Lower leg skin (tissue), 4 donors: ENCODE measurements at places on chromosomes 2 and 18.

DNA sequence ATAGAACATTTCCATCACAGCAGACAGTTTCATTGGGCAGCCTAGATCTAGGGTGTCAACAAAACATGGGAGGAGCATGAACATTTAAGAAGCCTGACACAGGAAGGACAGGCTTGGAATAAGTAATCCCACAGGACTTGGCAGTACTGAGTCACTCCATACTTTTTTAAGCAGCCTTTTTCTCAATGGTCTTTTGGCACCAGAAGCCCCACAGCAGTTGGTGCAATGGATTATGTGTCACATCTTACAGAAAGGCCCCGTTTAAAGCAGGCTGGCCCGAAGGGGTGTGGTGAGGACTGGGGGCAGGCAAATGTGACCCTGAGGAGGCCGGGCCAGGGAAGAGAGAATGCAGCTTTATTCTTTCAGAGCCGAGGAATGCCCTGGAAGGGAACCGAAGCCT, 26.6 kb downstream of the SPTBN1 start:
- peak; percentile 88 for DNase-seq

GRCh38 chr2:18124116-18124835, 245.8 kb downstream of the KCNS3 start:
- DNase-seq: no peak

DNA sequence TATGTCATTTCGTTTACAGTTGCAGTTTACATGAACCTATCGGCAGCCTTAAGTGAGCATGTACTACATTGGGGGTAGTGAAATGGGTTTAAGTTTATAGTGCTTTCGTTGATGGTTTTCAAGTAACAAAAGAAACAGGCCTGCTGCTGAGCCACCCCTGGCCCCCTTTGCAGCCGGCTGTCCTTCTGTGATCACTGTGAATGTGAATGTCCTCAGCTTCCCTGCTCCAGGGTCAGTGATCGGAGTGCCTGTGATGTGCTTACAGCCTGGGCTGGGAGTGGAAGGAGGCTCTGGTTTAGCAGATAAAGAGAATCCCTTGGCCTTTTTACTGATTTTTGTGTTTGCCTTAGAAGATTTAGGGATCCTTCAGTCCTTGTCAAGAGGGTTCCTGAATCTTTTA, 154.2 kb downstream of the FAM210A start:
- peak; percentile 14 for DNase-seq

DNA sequence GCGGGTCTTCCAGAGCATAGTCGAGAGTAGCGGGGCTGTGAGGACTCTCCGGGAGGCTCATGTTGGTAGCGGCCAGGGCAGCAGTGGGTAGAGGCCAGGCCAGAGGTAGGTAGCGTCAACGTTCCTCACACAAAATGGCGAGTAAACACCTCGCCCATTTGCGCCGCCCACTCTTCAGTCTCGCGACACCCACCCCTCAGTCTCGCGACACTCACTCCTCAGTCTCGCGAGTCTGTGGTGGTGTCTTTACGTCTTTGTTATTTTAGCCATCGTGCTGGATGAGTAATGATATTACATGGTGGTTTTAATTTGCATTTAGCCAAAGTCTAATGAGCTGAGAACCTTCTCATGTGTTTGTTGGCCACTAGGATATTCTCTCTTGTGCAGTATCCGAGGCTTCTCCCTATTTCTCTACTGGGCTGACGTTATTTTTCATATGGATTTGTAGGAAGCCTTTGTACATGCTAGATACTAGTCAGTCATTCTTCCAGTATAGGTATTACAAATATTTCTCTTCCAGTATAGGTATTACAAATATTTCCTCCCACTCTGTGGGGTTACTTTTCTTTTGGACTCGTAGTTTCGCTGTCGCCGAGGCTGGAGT, at the start of gene TSPYL6:
Gene TSPYL6 (minus strand): TSS at position 139 of the 604 bp plus-strand sequence. CDS start 78 bp downstream, at position 61.
- DNase-seq: no peak

GRCh38 chr2:189002079-189002478, 27.9 kb downstream of the COL3A1 start:
- no peak for DNase-seq

- no peak for DNase-seq
These were observed 6.8 kb upstream of the SLC1A4 start for GRCh38 chr2:64982311-64982857.

DNA sequence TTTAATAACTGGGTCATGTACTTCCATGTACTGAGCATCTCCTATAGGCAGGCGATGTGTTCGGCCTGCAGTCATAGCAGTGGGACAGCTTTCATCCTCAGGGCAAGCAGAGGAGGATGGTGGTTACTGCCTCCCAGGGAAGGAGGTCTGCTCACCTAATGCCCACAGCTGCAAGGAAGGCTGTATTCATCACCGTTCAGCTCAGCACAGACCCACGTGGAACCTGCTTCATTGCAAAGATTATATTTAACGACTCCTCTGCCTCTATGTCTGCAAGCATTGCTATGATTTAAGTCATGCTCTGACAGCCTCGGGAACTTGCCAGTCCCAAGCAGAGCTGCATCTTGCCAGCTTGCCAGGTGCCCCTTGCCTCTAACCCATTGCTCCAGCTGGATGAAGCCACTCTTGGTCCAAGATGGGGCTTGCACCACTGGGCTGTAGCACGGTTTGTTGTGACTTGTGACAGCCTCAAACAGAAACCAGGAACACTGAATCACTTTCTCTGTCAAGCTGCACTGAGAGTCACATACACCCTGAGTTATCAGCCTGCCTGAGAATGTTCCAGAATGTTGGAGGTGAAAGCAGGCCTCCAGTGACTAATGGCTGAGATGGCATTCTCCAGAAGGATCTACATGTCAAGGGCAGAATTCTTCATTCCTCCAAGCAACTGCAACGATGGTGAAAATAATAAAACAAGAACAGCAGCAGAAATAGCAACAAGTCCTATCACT, 651.1 kb upstream of the ID2 start:
- DNase-seq: no peak

GRCh38 chr2:9552219-9553178, 3.1 kb downstream of the ADAM17 start:
- DNase-seq: no peak

GRCh38 chr2:204306667-204307066, 238.6 kb upstream of the PARD3B start:
- DNase-seq: no peak

DNA sequence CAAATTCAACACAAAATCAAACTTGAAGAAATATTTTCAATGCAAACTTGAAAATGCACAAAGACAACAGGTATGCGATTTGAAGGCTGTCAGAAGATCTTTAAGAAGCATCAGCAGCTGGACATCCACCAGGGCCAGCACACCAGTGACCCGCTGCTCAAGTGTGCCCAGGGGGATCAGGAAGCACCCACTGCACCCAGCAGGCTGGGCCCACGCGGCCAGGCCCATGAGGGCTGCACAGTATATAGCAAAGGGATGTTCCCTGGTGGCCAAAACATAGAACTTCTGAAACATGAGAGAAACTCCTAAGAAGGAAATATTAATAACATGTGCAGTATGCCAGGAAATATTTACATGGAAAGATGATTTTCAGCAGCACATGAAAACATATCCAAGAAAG, 25.0 kb downstream of the WDFY1 start:
- DNase-seq: no peak

GRCh38 chr2:98530114-98530513, 78.2 kb downstream of the COA5 start:
- no peak for DNase-seq

DNA sequence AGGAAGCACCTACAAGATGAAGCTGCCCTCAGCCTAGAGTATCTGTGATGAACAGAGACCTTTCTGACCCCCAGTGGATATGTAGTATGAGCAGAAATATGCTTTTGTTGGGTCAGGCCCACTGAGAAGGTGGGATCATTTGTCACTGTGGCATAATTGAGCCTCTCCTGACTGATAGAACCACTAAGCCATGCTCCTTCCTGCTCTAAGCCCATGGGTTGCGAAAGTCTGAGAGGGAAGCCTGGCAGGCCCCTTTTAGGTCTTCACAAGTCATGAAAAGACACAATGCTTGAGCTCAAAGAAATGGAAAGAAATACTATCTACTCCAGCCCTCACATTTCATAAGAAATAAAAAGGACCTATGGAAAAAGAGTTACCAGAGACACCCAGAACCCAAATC, 127.7 kb downstream of the TNS1 start:
- no peak for DNase-seq

DNA sequence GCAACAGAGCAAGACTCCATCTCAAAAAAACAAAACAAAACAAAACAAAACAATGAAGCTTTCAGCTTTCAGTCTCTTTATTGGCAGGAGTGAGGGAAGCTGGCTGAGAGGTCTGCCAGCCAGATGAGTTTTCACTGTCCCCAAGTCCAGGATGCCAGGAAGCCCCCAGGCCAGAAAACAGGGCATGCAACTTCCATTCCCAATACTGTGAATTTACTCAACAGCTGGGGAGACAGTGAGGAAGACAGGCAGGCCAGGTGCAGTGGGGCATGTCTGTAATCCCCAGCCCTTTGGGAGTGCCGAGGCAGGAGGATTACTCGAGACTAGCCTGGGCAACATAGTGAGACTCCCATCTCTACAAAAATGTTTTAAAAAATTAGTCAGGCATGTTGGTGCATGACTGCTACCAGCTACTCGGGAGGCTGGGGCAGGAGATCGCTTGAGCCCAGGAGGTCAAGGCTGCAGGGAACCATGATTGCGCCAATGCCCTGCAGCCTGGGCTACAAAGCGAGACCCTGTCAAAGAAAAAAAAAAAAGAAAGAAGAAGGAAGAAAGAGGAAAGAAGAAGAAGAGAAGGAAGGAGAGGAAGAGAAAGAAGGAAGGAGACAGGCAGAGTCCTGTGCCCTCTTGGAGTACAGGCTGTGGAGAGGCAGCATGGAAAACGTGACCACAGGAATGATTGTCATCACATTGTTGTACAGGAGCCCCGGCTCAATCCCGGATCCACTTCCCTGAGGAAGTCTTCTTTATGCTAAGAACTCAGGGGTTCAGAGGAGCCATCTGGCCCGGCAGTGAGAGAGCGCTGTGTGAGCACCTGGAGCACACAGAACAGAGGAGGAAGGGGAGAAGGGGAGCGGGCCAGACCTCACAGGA, 29.2 kb upstream of the POMC start:
- DNase-seq: no peak

GRCh38 chr2:43348908-43349661, 122.7 kb upstream of the ZFP36L2 start:
- DNase-seq: peak; percentile 87
